Neural crest cell (in vitro differentiated cells): ENCODE measurements at places on chromosomes 7 and 10. TPM values are rescaled to one million over a fixed set of nuclear protein-coding genes. Genes with fewer than 3 reads are reported as not detected.

- no peak for DNase-seq
Measured at GRCh38 chr10:91745090-91745831, 53.0 kb upstream of the TNKS2 start.

Gene TCAF2
- 0.09 and 0.11 TPM in 2 replicates for total RNA-seq

- DNase-seq: no peak
Measured at GRCh38 chr10:70271996-70272924, 11.5 kb downstream of the NPFFR1 start.

DNA sequence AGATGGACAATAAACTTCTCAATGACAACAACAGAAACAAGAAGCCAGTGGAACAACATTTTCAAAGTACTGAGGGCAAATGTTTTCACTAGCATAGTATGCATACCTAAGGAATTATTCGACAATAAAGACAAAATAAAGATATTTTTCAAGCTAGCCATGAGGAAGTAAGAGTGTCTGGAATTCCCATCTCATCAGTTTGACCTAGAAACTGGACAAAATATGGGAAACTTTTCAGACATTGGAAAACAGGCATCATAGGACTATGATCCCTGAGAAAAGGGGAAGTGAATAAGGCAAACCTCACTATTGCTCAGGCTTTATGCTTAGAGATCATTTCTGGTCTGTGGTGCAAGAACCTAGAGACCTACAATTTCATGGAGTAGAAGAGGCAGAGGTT lies 86.3 kb downstream of the OAT start:
- DNase-seq: no peak

GRCh38 chr10:116452338-116452720 lies 24.7 kb downstream of the PNLIPRP3 start:
- no peak for DNase-seq

- DNase-seq: no peak
Measured at GRCh38 chr10:98265403-98266378, 2.3 kb downstream of the LOXL4 start.

DNA sequence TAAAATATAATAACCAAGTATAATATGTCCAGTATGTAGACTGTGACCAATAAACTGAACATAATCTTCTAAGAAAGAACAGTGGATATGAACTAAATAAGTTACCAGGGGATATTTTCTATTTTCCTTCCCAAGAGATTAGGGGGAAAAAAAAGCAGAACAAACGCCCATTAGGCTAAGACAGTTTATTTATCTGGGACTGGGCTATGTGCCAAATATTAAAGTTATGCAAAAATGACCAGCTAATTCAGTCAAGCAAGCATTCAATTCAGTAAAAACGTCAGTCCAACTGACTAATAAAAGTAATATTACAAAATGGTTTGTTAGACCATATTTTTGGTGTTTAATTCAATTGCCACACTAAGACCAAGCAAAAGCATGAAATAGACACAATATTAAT lies 122.2 kb downstream of the TSPAN12 start:
- no peak for DNase-seq

- DNase-seq: no peak
Measured at GRCh38 chr7:96074871-96075270, 247.0 kb downstream of the SLC25A13 start.

- no peak for DNase-seq
Measured at GRCh38 chr10:105964009-105964408, 1200.5 kb downstream of the SORCS1 start.

DNA sequence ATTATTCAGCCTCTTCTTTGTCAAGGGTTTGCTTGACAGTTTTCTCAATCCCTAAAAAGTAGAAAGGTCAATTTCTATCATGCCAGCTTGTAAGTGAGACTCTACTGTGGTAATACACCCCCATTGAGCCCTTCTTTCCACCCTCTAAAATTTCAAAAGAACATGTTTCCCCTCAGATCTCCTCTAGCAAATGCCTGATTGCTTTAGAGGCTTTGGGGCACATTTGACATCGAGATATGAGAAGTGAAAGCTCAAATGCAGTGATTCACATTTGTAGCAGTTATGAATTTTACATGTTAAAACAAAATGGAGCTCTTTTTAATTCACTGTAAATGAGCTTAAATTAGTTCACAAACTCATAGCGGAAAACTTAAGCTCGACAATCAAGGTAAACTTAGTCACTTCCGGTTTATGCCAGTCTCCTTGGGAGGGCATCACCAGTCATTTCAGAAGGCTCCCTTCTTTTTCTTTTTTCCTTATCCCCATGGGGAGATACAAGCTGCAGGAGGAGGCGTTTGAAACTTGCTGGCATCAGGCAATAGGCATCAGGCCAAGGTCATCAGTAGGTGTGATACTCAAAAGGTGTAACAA lies 55.3 kb upstream of the ADO start:
- DNase-seq: no peak

DNA sequence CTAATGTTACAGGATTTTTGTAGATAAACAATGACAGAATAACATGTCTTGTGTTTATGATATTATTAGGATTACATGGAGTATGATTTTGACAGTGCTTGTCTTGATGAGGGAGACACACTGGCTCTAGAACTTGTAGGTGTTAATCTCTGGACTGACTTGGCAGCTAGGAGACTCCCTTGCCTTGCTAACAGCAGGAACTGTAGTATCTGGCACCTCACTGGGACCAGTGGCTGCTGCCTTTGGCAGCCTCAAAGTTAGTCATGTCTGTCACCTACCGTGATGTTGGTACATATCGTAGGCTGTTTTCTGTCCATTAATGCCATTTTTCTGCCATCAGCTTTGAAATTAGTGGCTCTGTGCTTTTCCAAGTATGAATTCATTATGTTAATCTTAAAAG lies 261.5 kb downstream of the CDK14 start:
- no peak for DNase-seq

- no peak for DNase-seq
Measured at GRCh38 chr10:79438699-79439085, 6.7 kb downstream of the ZCCHC24 start.

GRCh38 chr10:62462461-62462860 lies 88.3 kb downstream of the ZNF365 start:
- no peak for DNase-seq

GRCh38 chr10:84695902-84696301 lies 367.5 kb downstream of the CCSER2 start:
- no peak for DNase-seq

Gene BICC1
- total RNA-seq: 2.4 and 2.5 TPM in 2 replicates

GRCh38 chr10:113322843-113323242 lies 230.0 kb upstream of the HABP2 start:
- DNase-seq: no peak

DNA sequence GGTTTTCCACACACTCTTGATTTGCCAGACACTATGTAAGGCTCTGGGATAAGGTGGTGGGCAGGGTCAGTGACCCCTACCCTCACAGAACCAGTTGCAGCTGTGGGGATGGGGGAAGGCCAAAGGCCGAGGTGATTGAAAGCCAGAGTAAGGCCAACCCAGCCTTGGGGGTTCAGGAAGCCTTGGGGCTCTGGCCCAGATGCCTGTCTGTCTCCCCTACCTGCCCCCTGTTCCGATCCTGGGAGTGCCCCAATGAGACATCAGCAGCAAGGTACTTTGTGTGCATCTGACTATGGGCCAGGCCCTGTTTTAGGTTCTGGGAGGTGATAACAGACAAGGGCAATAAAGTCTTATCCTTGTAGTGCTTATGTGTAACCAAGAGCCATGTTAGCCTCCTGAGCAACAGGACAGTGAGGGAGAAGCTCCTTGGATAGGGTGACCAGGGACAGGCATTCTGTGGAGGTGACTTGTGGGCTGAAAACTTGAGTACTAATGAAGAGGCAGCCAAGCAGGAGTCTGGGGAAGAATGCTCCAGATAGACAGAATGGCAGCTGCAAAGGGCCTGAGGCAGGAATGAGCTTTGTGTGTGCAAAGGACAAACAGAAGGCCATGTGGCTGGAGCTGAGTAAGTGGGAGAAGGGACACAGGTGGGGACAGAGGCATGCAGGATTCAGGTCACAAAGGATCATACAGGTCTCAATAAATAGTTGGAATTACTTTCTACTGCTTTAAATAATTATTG lies 35.4 kb downstream of the TSPAN14 start:
- no peak for DNase-seq

Gene ZNF853
- 9.2 and 9.7 TPM in 2 replicates for total RNA-seq

- no peak for DNase-seq
Measured at GRCh38 chr10:49110684-49111319, 4.5 kb downstream of the VSTM4 start.

Gene CNTNAP2
- 9.3 and 12.9 TPM in 2 replicates for total RNA-seq

Gene OGDHL
- 10.1 and 10.6 TPM in 2 replicates for total RNA-seq

Gene SERPINE1
- 0.07 TPM in 1 of 2 replicates, not detected in the other for total RNA-seq

GRCh38 chr10:123860209-123860608 lies 31.4 kb downstream of the CPXM2 start:
- DNase-seq: no peak

- no peak for DNase-seq
Measured at GRCh38 chr7:128112781-128113221, 81.6 kb upstream of the LRRC4 start.

- peak; percentile 32 for DNase-seq
Measured at GRCh38 chr10:119651514-119652360, 557 bp downstream of the BAG3 start.

DNA sequence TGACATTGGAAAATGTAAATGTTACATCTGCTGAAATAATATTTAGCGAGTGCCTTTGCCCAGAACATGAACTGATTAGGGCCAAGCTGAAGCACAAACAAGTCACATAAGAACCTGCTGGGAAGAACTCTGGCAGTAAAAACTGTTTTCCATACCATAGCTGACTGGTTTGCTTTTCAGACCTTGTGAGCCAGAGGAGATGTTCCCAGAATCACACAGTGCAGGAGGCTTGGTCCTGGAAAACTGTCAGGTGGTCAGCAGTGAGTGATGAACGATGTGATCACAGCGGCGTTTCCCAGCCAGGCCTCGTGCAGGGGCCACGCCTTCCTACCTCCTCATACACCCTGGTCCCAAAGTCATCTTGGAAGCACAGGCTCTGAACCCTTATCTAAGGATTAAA lies 164.2 kb upstream of the EEPD1 start:
- DNase-seq: no peak

Gene PDE1C
- 0.26 and 1.1 TPM in 2 replicates for total RNA-seq

Gene HOXA2
- total RNA-seq: 41.2 and 41.6 TPM in 2 replicates

- no peak for DNase-seq
Measured at GRCh38 chr10:58704671-58705141, 192.0 kb downstream of the BICC1 start.

Gene OR2A25
- not detected in 2 replicates for total RNA-seq

- no peak for DNase-seq
Measured at GRCh38 chr7:131471250-131472004, 85.0 kb downstream of the PODXL start.

Gene SLC13A1
- not detected in 2 replicates for total RNA-seq

DNA sequence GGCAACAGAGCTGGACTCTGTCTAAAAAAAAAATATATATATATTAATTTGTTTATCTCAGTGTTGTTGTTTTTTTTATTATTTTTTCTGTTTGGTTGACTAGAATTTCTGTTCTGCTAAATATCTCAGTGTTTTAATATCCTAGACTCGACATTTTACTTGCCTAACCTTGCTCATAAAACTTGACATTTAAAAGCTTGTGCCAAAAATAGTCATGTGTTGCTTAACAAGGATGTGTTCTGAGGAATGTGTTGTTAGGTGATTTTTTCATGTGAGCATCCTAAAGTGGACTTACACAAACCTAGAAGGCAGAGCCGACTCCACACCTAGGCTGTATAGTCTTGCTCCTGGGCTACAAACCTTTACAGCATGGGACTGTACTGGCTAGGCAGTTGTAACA lies 23.1 kb downstream of the NRBF2 start:
- DNase-seq: no peak

DNA sequence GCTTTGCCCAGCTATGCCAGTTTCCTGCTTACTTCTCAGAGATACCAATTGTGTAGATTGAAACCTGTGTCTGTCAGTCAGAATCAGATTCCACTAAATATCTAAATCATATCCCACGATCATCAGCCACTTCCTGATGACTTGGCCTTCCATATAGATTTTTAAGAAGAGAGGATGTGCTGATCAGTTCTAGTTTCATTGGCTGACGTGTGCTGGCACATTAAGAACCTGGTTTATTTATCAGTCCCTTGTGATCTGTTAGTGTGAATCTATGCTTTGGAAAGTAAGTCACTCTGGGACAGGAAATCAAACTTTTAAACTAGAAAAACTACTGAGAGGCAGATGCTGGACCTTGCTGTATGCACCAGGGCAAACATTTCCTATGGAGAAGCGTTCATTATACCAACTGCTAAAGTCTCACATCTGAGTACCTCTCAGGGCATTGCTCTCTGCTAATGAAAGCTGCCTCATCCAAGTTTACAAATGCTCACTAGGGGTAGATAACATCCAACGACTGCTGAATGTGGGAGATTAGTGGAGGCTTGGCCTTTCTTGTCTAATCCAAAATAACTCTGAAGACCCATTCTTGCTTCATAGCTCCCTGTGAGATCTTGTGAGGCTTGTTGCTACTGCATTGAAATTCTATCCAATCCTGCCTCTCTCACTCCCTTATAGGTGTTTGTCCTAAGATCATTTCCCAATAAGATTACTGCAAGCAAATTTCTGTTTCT lies 109.1 kb downstream of the ARL4A start:
- DNase-seq: no peak

GRCh38 chr7:126659124-126659523 lies 593.6 kb downstream of the GRM8 start:
- DNase-seq: no peak

Gene ADAM12
- total RNA-seq: 81.4 and 82.4 TPM in 2 replicates
